ENCODE measurements at places on chromosomes 4 and X.

DNA sequence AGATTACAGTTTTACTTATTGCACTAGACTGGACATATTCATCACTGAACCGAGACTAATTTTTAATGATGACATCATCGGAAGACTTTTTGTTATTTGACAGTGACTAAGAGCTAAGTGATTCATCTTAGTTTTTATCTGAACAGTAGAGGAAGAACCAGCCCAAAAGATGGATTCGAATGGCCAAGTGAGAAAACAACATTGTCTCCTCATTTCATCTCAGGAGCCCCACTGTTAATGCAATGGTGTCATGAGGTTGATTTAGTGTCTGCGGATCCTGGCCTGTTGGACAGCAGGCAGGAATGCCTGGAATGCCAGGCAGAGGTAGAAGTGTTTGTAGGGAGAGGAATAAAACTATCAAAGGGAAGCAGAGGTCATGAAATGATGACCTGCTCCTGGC, 37.8 kb upstream of the HPF1 start:
- no peak for DNase-seq

- no peak for DNase-seq
Measured at GRCh38 chr4:143185253-143186107, 763 bp downstream of the USP38 start.

- no peak for DNase-seq
Measured at GRCh38 chrX:427812-428725, 41.4 kb upstream of the PPP2R3B start.

DNA sequence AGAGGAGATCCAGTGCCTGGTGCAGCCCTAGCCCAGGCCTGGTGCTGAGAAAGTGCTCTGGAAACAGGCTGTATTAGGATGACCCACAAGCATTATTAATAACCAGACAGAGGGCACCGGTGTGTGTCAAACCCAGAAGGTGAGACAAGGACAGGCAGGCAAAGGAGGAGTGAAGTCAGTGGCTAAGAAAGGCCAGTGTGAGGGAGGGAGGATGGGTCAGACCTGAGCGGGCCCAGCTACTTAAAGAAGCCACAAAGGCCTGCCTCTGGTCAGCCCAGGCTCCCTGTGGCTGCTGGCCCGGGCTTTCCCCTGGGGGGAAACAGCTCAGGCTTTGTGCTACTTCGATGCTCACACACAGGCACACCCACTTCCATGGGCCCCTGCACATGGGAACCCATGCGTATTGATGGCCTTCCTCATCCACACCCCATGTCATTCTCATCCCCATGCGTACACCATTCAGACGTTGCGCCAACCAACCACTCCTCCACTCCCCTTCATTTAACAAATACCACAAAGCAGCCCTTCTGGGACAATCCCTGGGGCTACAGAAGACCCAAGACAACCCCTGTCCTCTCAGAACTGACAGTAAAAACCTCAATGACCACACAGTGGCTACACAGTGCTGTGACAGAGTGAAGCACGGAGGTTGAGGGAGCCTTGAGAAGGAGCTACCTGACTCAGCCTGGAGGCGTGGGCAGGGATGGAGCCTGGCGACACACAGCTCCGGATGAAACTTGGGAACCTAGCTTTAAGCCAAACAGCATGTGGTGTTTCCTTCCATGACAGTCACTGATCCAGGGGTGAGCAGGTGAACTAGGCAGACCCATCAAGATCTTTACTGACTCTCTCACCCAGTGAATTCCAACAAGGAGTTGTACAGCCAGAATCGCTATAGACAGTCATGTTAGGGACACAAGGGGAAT, 24.9 kb upstream of the MTM1 start:
- no peak for DNase-seq

DNA sequence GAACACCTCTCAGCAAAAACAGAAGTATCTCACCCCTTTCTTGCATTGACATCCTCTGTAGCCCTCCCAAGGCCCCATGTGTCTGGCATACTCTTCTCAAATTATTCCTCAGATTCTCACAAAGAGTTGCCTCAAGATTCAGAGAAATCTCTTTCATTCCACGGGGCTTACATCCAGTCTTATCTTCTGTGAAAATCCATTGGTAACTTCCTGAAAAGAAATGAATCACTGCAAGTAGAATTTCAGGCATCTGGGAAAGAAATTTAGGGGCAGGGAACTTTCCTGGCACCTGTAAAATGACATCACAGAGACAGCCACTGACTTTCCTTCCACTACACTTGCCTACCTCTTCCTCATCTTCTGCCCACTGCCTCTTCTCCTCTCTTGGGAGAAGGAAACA, 182.5 kb upstream of the ARHGEF9 start:
- no peak for DNase-seq

DNA sequence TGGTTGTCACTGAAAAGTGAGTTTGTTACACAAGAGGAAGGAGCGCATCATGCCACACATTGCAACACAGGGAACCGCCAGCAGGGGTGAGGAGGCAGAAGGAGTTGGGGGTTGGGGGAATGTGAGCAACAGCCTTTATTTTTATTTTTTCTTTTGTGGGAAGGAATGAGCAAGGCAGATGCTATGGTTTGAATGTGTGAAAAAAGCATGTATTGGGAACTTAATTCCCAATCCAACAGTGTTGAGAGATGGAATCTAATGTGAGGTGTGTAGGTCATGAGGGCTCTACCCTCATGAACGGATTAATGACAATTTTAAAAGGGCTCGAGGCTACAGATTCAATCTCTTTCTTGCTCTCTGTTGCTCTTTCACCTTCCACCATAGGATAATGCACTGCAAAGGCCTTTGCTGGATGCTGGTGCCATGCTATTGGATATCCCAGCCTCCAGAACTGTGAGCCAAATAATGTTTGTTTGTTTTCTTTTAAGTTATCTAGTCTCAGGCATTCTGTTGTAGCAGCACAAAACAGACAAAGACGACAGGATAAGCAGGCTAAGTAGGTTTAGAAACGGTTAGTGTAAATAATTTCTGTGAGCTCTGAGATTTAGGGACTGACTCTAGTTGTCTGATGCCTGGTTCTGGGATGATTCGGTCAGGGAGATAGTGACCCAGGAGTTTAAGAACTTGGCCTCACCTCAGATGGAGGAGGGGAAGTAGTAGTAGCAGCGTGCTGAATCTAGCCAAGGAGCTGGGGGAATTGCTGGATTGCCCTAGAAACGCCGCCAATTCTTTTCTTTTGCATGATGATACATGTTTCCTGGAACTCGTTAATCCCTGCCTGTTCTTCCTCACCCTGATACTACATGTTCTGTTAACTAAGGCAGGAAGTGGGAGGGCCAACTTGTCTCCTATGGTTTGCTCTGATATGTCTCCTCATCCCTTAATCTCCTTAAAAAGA, 156.6 kb upstream of the CTSO start:
- DNase-seq = no peak

DNA sequence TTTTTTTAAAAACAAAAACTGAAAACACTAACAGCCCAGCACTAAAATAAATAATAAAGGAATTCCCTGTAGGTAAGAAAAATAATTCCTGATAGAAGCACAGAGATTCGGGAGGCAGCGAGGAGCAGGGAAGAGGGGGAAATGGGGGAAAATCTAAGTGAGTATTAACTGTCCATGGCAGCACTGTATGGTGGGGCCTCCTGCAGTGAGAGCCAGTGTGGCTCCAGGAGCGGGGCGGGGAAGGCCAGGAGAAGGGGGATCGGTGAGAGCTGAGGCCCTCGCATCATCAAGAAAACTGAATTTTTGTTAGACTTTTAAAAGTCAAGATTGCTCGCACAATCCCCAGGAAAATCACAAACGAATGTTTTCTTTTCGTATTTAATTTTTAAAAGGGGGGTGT, 14.1 kb downstream of the RNF212 start:
- no peak for DNase-seq

GRCh38 chr4:81594490-81595159, 122.9 kb upstream of the RASGEF1B start:
- DNase-seq = no peak

All from stimulated activated CD8-positive, alpha-beta memory T cell treated with anti-CD3 and anti-CD28 coated beads, Interleukin-7, amount 100 ng/mL, for 4 hours (primary cell).